ENCODE measurements at places on chromosomes 6 and 20.

GRCh38 chr6:54602591-54602990, 244.0 kb upstream of the FAM83B start:
- DNase-seq = no peak

DNA sequence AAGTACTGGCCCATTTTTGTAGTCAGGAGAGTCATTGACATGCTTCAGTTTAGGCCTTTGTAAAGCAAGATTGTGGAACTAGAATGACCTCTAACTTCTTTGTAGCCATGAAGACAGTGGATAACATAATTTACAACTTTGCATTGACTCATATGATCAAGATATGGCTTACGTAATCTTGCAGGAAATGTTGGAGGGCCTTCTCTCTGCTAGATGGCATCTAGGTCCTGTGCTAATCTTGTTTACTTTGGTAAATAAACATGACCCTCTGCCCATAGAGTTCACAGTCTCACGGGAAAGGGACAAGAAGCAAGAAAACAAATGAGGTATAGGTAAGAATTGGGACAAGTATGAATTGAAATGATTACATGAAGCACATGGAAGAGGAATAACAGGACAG, 355.2 kb upstream of the ARID1B start:
- DNase-seq = no peak

- DNase-seq = no peak
These were observed 87.1 kb downstream of the PSMG4 start for GRCh38 chr6:3345836-3346235.

DNA sequence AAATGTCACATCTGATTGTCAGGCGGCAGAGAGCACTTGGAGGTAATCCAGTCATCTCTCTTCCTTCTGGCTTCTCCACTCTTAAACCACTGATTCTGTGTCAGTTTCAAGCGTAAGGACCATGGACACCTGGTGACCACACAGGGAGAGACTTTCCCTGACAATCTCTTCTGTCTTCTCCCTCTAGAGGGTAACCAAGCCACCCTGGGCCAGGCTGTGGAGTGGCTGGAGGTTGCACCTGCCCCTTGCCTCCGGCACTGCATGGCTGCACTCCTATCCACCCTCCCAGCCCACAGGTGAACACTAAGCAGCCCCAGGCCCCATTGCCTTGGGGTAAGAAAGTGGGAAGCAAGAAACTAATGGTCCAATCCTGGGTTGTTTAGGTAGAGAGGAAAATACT, 78.7 kb downstream of the BFSP1 start:
- DNase-seq = no peak

DNA sequence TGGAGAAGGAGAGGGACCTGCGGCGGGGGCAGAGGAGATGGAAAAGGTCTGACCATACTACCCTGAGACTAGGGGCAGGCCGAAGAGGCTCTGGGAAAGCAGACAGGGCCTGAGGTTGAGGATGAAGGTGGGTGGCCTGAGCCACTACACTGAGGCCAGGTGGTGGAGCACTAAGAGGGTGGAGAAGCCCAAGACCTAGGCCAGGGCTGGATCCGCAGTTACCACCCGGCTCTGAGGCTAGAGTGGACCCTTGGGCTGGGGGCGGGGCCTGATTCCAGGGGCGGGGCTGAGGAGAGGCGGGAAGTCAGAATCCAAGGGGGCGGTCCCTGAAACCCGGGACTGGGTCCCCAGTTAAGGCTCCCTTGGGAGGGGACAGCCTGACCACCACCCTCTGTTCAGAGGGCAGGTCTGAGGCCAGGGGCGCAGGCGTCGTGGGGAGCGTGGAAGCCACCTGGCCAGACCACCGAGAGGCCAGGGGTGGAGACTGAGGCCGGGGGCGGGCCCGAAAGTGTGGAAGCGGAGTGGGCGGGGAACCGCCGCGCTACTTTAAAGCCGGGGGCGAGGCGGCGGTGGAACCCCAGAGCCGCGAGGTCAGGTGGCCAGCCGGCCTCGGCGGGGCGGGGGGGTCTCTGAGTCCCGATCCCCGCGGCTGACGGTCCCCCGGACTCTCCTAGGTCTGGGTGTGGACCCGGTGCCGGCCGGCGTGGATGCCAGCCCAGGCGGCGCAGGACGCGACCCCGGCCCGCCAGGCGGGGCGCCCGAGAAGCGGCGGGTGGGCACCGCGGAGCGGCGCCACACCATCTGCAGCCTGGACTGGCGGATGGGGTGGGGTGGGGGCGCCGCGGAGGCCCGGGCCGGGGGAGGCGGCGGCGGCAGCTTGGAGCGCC, 8.3 kb downstream of the CCM2L start:
- DNase-seq = peak; percentile 5
